Stimulated activated CD8-positive, alpha-beta memory T cell treated with anti-CD3 and anti-CD28 coated beads, Interleukin-7, amount 100 ng/mL, for 1 hour (primary cell): ENCODE measurements at places on chromosomes 12 and 14.

DNA sequence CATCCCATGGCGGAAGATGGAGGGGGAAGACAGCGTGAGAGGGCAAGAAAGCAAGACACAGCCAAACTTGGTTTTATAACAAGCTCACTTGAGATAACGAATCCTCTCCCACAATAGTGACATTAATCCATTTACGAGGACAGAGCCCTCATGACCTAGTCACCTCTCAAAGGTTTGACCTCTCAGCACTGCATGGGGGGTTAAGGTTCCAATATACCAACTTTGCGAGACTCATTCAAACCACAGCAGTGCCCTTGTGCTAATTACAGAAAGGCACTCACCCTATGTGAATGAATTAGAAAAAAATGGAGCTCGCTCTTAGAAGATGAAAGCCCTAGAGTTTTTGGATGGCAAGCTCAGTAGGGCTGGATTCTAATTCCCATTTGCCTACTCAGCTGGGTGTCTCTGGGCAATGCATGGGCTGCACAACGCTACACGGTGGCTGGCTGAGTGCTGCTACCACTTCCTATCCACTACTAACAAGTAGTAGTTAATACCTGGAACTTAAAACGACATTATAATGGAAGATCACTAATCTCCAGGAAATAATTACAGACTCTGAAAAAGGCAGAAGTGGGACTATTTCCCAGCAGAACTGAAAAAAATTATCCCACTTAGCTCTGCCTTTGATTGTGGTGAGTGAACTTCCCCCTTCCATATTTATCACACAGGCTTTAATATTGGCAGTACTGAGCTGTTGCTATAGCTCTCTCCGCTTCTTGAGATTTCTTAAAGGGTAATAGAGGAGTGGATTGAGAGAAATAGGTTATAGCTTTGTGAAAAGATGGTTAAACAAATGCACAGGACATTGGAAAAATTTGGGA is 27.5 kb downstream of the TESPA1 start:
- DNase-seq, result no peak

DNA sequence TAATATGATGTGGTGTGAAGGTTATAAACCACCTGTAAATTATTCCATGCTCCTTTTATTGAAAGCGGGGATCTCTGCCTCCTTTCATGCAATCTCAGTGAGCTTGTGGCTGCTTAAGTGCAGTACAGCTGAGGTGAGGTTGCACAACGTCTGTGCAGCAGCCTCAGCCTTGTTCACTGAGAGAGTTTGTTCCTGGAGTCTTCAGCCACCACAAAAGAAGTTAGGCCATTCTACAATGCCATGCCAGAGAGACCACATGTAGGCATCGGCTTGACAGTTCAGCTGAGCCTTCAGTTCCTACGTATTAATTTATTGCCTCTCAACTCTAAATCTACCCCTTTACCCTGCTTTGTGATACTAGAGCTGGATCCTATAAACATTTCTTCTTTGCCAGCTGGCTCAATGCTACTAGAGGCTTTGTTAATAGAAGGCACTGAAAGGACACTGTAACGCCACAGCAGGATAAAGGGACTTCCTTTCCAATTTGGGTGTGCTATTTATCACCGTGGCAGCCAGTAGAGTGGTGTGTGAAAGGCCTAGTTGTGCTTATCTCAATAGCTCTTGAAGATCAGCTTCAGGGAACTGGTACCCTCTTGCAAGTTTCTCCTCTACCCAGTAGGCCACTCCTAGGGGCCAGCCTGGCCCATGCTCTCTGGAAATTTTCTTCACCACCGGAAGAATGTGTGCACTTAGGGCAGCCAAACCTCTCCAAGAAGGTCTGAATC is 337.7 kb downstream of the IPO8 start:
- no peak for DNase-seq

GRCh38 chr12:50574601-50575348 is 70.0 kb downstream of the DIP2B start:
- no peak for DNase-seq

DNA sequence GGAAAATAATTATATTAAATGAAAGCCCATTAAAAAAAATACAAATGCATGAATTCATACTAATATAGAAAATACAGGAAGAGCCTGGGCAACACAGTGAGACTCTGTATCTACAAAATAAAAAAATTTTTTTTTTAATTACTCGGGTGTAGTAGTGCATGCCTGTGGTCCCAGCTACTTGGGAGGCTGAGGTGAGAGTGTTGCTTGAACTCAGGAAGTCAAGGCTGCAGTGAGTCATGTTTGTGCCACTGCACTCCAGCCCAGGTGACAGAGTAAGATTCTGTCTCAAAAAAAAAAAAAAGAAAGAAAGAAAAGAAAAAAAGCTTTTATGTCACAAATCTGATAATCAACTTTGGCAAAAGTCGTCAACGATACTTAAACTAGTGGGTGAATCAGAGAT is 80.6 kb upstream of the PLEKHA5 start:
- DNase-seq, result no peak

DNA sequence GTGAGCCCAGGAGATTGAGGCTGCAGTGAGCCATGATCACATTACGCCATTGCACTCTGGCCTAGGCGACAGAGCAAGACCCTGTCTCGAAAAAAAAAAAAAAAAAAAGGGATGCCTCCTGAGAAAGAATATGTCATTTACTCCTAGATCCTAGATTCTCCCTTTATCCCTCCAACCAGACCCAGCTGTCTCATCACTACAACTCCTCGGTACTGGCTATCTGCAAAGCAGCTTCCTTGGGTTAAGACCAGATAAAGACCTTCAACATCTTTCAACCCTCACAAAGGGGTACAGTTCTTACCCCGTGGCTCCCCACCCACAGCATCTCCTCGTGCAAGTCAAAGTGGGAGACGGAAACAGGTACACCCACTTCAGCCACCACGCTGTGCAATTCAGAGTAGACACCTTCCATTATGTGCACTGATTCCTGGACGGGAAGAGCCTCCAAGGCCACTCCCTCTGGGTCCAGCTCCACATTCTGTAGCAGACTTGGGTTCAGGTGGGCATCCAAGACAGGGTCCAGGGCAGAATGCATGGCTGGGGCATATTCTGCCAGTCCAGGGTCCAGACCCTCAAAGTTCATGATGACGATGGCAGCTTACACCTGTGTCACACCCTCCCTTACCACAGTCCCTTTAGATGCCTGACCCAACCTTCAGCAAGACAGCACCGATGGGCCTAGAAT is 1.1 kb downstream of the PAN2 start:
- DNase-seq, result no peak

DNA sequence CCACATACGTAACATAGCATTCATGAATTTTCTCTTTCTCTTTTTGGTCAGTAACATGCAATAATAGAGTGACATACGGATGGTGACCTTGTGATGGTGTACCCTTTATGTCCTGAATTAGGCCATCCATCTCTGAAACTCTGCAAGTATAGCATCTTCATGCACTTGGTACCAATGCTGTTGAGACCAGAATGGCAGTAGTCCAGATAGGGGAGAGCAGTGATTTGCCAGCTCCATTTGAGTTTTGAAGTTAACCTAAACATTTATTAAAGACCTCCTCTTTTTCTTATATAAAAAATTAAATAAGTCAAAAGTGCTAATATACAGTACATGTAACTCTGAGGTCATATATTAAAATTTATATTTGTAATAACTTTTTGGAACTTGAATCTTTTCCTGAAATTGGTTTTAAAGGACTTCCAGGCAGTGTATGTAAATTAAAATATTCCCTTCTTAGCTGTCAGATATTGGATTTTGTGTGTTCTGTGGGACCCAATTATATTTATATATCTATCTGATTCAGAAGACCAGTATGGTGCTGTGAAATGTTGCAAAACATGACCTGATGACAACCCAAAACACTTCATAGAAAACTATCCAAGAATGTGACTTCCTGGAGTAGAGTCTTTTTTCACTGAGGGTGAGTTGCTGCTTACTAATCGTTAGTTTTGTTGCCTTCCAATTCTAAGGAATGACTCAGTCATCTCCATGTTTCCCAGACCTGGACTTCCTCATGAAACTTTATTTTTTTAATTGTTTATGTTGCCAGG is 3.5 kb downstream of the ELK3 start:
- DNase-seq, result no peak

DNA sequence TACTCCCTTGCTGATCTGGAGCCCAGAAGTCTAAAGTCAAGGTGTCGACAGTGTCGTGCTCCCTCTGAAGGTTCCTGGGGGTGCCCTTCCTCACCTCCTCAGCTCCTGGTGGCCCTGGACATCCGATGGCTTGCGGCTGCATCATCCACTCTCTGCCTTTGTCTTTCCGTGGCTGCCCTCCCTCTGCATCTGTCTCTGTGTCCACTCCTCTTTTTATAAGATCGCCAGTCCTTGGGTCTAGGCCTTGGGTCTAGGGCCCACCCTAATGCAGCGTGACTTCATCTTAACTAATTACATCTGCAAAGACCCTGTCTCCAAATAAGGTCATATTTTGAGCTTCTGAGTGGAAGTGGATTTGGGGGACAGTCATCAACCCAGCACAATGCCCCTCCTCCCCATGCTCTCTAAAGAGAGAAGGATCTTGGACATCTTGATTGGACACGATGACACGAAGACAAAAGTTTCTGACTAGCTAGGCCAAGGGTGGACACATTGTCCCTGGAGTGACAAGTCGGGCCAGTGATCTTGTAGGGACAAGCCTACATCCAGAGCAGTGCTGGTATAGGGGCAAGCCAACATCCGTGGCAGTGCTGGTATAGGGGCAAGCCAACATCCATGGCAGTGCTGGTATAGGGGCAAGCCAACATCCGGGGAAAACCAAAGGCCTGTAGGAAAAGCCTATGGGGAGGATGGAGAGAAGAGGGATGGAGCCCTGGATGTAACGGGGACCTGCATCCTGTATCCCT is 93.9 kb upstream of the DIO3 start:
- no peak for DNase-seq

GRCh38 chr12:84077679-84078078 is 834.9 kb downstream of the SLC6A15 start:
- DNase-seq, result no peak

GRCh38 chr12:132150780-132151144 is 6.5 kb downstream of the NOC4L start:
- no peak for DNase-seq

GRCh38 chr12:121946313-121947025 is 28.1 kb downstream of the CFAP251 start:
- DNase-seq, result no peak

DNA sequence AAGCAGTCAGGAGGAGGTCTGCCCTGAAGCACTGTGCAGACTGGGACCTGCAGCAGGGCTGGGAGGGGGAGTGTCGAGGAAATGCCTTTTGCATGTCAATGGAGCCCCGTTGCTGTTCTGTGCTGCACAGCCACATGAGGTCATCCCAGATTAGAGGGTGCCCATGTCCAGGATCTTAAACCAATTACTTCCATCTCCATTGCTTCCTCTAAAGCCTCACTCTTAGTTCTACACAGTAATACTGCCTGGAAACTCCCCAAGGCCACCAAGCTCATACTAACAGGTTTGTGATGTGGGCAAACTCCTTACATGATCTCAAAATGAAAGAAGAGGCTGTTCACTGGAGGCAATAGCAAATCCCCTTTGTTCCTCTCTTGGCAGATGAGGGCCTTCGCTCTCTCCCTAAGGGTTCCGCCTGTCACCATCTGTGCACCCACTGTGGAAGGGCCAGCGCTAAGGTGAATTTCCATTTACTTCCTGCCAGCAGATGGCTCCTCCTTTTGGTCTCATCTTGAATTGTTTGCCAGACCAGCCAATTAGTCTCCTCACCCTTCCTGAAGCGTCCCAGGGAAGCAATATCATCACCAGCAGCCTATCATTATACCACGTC is 35.4 kb upstream of the LTA4H start:
- no peak for DNase-seq

GRCh38 chr12:68349921-68350606 is 17.9 kb upstream of the MDM1 start:
- no peak for DNase-seq

DNA sequence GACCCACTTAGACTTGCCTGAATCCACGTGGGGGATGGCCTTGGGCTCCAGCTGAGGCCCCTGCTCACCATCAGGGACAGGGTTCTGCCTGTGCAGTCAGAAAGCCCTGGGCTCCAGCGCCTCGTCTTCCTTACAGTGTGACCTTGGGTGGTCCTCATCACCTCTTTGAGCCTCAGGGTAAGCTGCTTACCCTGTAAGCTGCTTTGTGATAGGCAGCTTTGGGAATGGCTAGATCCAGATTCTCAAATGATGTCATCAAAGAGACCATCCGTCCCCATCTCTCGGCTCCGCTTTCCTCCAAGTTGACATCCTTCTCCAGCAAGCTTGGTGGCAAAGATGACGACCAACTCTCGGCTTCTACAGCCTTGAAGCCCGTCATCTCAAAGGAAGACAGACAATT is 127.0 kb downstream of the ADCK1 start:
- DNase-seq, result no peak

- no peak for DNase-seq
These were observed 40.7 kb upstream of the MTERF2 start for GRCh38 chr12:107027636-107028053.

GRCh38 chr12:53218551-53219291 is 11.7 kb upstream of the ITGB7 start:
- DNase-seq, result no peak

- DNase-seq, result no peak
These were observed 94.5 kb downstream of the MYRFL start for GRCh38 chr12:69919495-69919894.

GRCh38 chr12:49295082-49295936 is at the start of gene PRPH:
TSS of gene PRPH (plus strand) at chr12:49295147. CDS start at chr12:49295201, 54 bp downstream.
- no peak for DNase-seq

- no peak for DNase-seq
These were observed 37.9 kb downstream of the DLK1 start for GRCh38 chr14:100764471-100765115.

GRCh38 chr14:84670796-84671195 is 859.1 kb upstream of the FLRT2 start:
- DNase-seq, result no peak

- no peak for DNase-seq
These were observed 2.2 kb downstream of the TBPL2 start for GRCh38 chr14:55438066-55438683.

DNA sequence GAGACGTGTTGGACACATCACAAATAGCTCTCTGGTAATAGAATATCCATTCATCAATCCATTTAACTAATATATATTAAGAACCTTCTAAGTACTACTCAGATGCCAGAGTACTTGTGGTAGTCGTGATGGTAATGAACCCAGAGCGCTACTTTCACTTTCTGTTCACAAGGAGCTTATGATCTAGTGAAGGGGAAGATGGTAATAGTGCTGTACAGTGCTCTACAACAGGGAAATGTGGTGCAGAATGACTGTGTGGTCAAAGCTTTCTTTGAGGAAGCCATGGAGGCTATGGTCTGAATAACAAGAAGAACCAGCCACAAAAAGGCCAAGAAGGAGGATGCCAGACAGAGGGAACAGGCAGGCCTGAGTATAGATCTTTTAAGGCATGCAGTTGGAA is 212.0 kb downstream of the PTPRO start:
- DNase-seq, result no peak

- no peak for DNase-seq
These were observed 199.6 kb upstream of the OTX2 start for GRCh38 chr14:57009585-57010515.

- no peak for DNase-seq
These were observed 136.7 kb downstream of the ZNF664 start for GRCh38 chr12:124109760-124110159.

- DNase-seq, result no peak
These were observed 62.4 kb downstream of the MAP4K5 start for GRCh38 chr14:50469982-50470381.

- DNase-seq, result no peak
These were observed 12.0 kb downstream of the PDE6H start for GRCh38 chr12:14984766-14985285.
